Suppressor macrophage treated with lipopolysaccharide for 4 hours (primary cell): ENCODE measurements at places on chromosomes 2 and 18.

GRCh38 chr2:9697909-9698308, 67.1 kb upstream of the YWHAQ start:
- DNase-seq, result no peak

DNA sequence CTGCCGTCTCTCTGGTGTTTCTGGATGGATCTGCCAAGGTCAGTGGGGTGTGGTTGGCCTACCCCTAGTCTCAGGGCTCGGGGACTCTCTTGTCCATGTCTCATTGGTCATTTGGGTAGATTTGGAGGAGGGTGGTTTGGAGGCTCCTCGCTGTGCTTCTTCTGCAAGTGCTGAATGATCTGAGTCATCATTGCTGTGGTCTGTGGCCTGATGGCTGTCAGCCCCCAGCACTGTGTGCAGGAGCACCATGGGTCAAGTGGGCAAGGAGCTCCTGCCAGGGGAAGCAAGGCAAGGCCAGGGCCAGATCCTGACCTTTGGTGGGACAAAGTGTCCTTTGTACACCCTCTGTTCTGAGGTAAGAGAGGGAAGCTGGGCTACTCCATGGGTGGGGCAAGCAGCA, 221.8 kb downstream of the FHOD3 start:
- DNase-seq, result no peak

DNA sequence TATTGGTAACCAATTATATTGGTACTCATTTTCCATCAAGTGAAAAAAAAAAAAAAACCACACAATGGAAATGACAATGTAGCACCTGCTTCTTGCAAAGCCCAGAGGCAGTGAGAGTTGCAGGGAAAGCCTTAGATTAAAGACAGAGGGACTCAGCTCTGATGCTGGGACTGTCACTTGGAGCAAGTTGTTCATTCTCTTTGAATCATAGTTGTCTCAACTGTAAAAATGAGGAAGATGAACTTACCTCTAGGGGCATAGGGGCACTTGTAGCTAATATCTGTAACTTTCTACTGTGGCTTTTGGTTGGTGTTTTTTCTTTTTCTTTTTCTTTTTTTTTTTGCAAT, 81.4 kb upstream of the LPIN2 start:
- no peak for DNase-seq

DNA sequence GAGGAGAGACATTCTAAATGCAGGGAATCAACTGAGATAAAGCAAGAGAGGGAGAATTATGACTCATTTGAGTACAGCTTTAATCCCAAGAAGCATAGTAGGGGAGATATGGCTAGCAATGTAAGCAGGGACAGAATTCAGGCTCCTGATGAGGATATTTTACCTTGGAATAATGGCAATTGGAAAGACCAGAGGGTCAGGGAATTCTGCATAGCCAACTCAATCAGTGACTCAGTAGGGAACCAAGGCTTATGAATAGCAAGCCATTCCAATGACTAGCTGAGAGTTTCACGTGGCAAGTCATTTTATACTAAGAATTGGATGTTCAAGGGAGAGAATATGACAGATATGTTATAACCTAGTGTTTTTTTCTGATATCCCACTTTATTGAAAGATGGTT, 563.8 kb upstream of the NETO1 start:
- DNase-seq, result no peak

- DNase-seq, result no peak
Observed at GRCh38 chr2:120949027-120949956, 213.6 kb downstream of the GLI2 start.

- no peak for DNase-seq
Observed at GRCh38 chr2:209005371-209005770, 418.5 kb upstream of the MAP2 start.

DNA sequence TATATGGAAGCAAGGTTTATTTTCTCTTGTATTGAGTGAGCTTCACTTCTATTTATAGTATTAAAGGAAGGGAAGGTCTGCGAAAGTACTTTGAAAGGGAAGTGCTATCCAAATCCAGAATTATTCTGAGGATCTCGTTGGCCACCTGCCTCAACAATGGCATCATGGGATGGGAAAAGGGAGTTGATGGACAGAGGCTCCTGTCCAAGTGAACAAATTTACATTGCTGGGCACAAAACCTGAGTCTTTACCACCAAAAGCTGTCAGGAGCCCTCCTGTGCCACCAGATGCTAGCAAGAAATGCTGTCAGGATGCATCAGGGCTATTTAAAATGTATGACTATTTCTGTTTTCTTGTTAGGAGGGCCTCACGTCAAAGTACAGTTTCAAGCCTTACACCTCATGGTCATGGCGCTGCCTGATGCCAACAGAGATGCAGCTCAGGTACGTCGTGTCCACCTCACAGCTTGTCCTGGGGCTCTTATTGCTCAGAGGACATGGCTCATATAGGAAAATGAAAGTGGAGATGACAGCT, 157.3 kb downstream of the ARHGAP28 start:
- DNase-seq, result no peak

- DNase-seq, result no peak
Observed at GRCh38 chr2:15788830-15789229, 151.5 kb upstream of the MYCN start.
